ENCODE measurements at places on chromosomes 13 and 19.

DNA sequence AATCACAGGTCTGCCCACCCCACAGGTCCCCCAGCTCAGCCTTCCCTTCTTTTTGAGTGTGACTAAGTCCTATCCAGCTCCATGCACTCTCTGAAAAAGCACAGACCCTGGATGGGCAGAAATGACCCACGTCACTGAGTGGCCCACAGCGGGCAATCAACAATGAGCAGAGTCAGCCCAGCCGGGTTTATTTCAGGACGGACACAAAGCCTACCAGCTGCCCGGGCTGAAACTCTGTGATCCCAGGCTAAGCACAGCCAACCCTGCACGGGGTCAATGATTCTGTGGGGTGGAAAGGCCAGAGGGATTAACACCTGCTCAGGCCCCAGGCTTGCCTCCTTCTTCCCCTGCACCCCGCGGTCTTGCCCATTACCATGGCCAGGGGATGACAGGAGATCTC is 8.4 kb downstream of the NAPA start:
- DNase-seq, result no peak

DNA sequence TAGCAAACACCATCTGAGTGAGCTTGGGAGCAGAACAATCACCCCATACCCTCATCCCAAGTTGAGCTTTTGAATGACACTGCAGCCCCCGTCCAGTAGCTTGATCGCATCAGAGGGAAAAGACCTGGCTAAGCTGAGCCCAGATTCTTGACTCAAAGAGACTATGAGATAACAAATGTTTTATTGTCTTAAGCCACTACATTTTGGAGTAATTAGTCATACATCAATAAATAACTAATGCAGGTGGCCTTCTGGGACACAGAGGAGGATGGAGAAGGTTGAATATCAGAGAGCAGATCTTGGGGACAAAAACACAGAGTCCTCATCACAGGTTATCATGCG is 24.6 kb upstream of the IGSF23 start:
- no peak for DNase-seq

GRCh38 chr19:47124937-47125668 is 5.5 kb upstream of the SAE1 start:
- DNase-seq, result no peak

DNA sequence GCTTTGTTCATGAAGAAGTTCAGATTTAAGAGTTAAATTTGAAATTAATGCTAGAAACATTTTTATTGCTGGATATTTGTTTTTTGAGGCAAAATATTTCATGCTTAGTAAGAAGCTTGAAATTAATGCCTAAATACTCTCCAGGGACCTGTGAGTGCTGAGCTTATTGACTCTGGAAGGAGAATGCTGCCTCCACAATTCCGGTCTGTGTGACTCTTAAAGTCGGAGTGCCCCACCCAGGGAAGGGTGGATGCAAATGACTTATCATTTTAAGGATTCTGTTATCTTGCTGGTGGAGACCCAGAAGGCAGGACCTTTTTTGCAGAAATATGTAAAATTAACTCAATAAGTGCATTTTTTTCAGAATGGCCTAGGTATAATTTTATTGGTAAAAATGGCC is 143.8 kb upstream of the RXFP2 start:
- no peak for DNase-seq

GRCh38 chr13:99985886-99986527 is 4.4 kb downstream of the ZIC2 start:
- no peak for DNase-seq

- DNase-seq, result no peak
Observed at GRCh38 chr19:4208385-4209094, 20.8 kb upstream of the EBI3 start.

DNA sequence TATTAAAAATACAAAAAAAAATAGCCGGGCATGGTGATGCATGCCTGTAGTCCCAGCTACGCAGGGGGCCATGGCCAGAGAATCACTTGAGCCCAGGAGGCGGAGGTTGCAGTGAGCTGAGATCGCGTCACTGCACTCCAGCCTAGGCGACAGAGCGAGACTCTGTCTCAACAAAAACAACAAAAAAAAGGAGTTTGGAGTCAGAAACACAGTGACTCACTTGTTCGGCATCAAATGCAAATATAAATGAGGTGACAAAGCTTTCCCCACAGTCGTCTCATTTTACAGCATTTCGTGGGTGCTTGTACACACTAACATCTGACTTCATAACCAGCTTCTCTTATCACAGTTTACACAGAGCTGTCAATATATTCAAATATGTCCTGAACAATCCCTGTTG is 11.0 kb downstream of the ZNF665 start:
- no peak for DNase-seq

DNA sequence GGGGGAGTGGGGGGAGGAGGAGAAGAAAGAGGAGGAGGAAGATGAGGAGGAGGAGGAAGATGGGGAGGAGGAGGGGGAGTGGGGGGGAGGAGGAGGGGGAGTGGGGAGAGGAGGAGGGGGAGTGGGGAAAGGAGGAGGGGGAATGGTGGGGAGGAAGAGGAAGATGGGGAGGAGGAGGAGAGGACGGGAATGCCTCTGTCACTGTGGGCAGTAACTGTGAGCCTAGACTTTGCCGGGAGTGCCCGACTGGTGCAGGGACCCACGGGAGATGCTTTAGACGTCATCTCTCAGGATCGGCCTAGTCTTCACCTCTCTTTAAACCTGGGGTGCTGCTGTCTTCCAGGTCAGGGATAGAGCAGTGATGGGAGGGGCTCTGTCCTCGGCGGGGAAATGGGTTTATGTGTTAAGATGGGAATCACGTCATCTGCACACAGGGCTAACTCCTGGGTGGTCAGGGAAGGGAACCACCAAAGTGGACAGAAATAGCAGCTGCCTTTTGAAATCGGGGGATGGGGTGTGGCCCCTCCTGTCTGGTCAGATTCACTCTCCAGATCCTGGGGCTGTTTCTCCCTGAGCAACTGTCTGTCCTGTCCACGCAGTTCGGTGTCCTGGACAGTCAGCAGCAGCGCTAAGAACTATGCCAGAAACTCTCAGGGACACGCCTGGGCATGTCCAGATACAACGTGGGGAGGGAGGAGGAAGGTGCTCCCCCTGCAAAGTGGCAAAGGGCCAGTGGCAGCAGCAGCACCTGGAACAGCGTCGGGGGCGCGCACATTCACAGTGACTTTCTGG is 26.9 kb downstream of the GAS6 start:
- no peak for DNase-seq

All from mesenteric fat pad (tissue), 1 donor.